ENCODE measurements at places on chromosomes 4 and X.
A peak's percentile ranks its signal among the peaks of the same experiment; 100 is the strongest.

DNA sequence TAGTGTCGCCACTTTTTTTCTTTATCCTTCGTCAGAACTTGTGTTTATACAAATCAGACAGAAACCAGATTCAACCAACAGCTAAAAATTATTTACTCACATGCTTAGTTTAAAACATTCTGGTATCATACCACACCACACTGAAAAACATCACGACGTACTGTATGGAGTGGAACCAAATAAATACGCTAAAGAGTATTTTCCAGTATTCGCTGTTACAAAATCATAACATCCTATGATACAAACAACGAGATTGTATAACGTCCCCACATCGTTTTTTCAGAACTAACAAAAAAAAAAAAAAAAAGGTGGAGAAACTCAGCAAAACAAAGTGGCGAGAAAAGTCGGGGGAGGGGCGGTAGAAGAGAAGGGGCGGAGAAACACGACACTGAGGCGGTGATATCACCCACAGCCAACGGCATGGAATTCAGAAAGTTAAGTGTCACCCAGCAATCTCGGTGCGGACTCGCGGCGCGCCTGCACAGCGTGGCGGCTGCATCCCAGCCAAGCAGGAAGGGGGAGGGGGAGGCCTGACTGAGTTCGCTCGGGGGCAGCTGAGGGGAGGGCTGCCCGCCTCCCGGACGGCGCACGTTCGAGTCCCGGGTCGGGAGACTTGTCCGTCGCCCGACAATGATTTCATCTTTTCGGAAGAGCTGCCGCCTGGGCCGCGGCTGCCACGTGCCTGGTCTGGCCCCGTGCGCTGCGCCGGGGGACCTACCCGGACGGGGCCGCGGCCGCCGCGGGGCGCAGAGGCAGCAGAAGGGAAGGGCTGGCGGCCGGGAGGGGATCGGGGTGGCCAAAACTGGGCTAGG, 920 bp downstream of the SETD7 start:
- peak; percentile 59 for DNase-seq

DNA sequence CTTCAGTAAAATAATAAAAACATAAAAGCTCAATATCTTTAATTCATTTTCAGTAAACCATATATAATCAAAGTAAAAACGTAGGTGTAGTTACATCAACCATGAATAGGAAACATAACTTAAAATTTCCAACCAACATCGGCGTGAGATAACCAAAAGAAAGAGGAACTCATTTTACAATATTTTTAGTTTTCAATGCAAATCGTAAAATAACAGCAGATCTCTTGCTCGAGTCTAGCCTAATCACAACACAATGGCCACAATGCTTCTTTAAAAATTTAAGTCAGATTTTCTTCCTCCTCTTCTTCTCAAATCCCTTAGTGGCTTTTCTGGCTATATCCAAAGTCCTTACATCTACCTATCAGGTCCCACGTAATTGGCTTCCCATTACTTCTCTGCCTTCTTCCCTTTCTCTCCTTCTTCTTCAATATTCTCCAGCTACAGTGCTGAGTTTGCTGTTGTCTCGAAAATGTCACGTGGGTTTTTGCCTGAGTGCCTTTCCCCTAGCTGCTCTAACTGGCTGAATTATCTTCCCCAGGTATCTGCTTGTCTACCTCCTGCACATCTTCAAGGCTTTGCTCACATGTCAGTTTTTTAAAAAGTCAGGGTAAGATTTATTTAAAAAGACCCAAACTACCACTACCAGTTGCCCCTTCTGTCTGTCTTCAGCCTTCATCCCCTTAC, 90.9 kb upstream of the BANK1 start:
- no peak for DNase-seq

GRCh38 chr4:169030562-169030982, 20.5 kb upstream of the CBR4 start:
- no peak for DNase-seq

DNA sequence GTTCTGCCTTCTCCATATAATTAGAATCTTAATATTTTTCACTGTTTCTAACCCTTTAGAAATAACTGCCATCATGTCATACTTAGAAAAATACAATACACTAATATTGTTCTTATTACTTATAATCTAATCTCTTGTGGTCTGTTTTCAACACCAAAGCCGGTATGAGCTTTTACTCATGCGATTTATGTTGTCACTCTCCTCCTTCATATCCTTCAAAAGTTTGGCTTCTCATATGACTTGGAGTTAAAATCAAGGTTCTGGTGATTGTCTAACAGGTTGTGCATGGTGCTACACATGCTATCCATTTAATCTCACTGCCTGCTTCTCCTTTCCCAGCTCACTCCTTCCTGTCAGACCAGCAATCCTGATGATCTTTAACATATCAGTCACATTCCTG, 1392.9 kb downstream of the ARAP2 start:
- no peak for DNase-seq

DNA sequence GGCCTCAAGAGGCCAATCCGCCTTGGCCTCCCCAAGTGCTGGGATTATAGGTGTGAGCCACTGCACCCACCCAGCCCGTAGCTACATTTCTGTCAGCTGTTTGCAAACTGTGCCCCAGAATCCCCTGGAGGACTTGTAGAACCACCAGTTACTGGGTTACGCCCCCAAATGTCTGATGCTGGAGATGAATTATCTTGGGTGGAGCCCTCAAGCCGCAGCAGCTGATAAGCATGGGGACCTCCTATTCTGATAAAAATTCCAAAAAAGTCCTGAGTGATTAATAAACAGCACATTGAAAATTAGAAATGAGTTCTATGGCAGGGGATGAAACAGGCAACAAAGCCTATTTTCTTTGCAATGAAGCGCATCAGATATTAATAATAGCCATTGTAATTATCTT, 105.0 kb downstream of the PTTG2 start:
- DNase-seq = no peak

DNA sequence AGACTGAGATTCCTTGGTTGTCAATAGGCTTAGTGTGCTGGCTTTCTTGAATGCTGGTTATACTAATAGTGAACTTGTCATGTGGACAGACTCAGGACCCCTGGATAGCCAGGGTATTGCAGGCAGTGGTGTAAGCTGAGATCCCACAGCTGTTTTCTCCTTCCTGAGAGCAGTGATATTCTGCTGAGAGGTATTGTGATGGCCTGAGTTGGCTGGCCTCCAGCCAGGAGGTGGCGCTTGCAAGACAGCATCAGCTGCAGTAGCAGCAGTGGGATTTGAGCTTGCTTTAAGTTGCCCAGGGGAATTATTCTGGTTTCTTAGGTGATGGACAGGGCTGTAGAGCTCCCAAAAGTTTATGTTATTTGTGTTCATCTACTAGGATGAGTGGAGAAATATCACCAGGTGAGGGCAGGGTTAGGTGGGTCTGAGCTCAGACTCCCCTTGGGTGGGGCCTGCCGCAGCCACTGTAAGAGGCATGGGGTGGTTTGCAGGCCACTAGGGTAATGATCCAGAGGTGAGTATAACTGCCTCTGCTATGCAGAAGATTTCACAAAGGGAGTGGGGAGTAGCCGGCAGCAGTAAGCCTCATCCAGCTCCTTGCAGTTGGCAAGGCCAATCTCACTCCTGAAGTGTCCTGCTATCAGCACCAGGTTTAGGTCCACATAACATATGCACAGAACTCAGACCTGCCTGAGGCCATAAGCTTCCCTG, 66.2 kb downstream of the IL15 start:
- no peak for DNase-seq

DNA sequence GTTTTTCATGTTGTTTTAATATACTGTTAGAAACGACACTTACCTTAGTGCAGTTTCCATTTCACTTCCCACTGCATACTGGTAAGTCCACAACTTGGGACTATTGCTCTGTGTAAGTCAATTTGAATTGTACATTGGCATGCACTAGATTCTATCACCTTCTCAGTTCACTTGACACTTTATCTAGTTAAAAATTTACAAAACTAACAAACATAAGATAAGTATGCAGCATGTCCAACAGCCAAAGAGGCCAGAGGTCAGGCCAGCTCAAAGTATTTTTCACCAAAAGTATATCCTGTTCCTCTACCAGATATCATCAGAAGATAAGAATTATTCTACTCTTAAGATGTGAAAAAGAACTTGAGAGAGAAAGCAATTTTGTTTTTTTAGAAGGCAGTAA, 75.9 kb downstream of the QRFPR start:
- no peak for DNase-seq

- DNase-seq = no peak
These were observed 177.8 kb downstream of the RASL11B start for GRCh38 chr4:53039741-53040458.

DNA sequence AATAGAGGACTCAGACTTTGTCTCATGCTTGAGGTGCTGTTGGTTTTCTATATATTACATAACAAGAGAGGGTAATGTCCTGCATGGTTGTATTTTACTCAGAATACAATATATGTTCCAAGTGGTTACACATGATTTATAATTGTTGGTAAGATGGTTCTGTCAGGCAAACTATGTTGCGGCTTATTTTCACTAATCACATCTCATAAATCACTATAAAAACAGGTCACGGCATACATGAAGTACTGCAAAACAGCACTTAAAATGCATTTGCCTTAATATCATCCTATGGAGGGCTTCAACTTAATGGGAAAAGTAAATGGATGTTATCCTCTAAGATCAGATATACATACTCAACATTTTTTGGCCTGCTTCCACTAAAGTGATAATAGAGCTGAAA, 246.0 kb upstream of the ARSJ start:
- no peak for DNase-seq

- no peak for DNase-seq
These were observed 85.3 kb upstream of the RBPJ start for GRCh38 chr4:26235500-26235899.

GRCh38 chr4:76312457-76312856, 5.9 kb downstream of the STBD1 start:
- no peak for DNase-seq

Measured in bone marrow (tissue), 2 donors.